ENCODE measurements at places on chromosomes 5 and 9. TPM values are rescaled to one million over a fixed set of nuclear protein-coding genes. Genes with fewer than 3 reads are reported as not detected.

Gene MEGF9
- 7.6 TPM for polyA plus RNA-seq

GRCh38 chr9:20749496-20750198, 65.6 kb downstream of the FOCAD start:
- no peak for DNase-seq

GRCh38 chr5:73030531-73030930, 74.7 kb downstream of the FCHO2 start:
- no peak for DNase-seq

Gene TXNDC8
- not detected for polyA plus RNA-seq

- no peak for DNase-seq
Measured at GRCh38 chr9:13292782-13293181, 13.3 kb upstream of the MPDZ start.

Gene CARTPT
- polyA plus RNA-seq: not detected

Gene TMEM252
- 1.3 TPM for polyA plus RNA-seq

DNA sequence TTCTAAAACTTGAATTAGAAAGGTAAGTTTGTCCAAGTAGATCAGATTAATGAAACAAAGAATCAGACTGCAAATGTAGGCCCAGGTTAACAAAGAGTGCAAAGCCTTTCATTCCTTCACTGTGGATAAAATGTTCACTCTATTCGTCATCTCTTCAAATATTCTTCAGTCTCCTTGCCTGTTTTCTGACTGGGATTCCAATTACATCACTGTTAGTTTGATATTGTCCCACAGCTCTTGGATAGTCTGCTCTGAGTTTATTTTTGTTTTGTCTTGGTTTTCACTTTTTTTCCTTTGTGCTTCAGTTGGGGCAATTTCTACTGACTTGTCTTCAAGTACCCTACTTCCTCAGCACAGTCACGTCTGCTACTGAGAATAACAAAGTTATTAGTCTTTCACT, 38.5 kb upstream of the GZMA start:
- DNase-seq: no peak

Gene FOXD4L3
- not detected for polyA plus RNA-seq

GRCh38 chr5:179974946-179975712, 67.4 kb upstream of the TBC1D9B start:
- DNase-seq: peak; percentile 28

Gene RNF130
- polyA plus RNA-seq: 51.9 TPM

DNA sequence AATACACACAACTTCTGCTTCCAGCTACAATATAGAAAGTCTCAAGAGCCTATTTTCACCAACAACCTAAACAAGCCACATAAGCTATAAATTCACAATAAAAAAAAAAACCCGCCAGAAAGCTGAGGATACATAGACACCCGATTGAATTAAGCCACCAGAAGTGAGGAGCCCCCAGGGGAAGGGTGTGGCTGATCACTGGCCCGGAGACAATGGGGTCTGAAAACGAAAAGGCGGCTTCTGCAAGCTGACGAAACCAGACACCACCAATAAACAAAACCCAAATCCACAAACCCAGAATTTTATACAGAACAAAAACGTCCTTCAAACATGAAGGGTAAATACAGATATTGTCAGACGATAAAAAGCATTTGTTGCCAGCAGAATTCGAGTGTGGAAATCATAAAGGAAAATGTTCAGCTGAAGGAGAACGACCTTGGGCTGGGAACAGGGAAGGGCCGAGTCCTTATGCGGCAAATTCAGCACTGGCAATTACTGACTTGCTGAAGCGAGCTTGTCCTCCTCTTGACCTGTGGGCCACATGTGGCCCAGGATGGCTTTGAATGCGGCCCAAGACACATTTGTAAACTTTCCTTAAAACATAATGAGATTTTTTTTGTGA, 39.6 kb upstream of the CEP72 start:
- no peak for DNase-seq

DNA sequence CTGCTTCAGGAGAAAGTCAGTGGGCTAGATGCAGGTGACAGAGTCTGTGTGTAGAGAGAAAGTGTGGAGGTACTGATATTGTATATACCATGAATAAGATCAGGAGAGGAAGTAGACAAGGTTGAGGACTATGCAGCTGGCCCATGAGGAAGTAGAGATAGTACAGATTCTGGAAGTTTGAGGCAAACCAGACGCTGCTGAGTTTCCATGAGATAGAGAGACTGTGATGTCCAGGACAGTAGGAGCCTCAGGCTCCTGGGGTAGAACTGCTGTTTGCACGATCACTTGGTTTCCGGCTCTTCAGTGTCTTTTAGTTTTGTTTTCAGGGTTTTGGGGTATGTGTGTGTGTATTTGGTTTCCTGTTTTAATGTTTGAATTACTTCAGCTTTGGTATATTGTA, 13.6 kb downstream of the OTULINL start:
- DNase-seq: no peak

Gene DDX4
- 0.21 TPM for polyA plus RNA-seq

DNA sequence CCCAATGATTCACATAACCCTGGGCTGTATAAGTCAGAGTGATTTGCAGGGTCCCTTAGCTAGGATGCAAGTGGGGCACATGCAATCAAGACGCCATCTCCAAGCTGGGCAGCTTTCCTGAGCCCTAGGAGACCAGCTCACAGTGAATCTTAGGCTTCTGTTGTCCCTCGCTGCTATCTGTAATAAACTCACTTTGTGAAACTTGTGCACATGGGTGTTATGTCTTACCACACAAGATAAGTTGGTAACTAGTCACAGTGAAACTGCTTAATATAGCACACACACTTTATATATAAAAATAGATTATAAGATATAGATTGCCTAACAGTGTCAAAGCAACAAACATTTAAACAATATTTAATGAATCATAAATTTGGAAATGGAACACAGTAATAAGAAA, 658.5 kb downstream of the SLCO4C1 start:
- DNase-seq: no peak

GRCh38 chr5:134101686-134102439, 12.6 kb upstream of the TCF7 start:
- DNase-seq: no peak

DNA sequence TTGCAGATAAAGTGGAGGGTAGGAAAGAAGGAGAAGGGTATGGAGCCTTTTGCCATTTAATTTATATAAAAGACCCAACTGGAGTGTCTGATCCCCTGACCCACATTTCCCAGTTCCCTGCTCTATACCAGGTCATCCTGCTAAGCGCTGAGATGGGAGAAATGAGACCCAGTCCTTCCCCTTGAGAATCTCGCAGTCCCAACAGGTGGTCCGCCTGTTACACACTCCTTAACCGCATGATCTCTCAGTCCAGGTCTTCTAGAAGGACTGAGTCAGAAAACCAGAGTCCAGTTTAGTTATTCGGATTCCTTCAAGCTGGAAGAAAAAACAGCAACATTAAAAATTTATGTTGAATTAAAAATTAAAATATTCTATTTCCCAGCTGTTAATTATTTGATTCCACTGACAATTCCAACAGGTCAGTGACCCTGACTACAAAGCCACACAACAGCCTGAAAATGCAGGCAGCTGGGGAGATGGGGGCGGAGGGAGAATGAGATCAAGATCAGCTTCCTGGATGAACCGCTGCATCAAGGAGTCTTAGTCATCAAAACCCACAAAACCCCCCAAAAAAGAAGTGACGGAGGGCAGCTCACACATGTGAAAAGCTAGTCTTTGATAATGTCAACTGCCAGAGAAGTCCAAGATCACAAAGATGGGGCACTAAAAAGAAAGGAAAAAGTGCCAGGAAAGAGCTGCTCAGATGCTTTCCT, 44.0 kb downstream of the GGTA1 start:
- no peak for DNase-seq

Gene PLAC8L1
- 1.9 TPM for polyA plus RNA-seq

GRCh38 chr9:68416936-68417564, 60.6 kb downstream of the PGM5 start:
- DNase-seq: no peak

DNA sequence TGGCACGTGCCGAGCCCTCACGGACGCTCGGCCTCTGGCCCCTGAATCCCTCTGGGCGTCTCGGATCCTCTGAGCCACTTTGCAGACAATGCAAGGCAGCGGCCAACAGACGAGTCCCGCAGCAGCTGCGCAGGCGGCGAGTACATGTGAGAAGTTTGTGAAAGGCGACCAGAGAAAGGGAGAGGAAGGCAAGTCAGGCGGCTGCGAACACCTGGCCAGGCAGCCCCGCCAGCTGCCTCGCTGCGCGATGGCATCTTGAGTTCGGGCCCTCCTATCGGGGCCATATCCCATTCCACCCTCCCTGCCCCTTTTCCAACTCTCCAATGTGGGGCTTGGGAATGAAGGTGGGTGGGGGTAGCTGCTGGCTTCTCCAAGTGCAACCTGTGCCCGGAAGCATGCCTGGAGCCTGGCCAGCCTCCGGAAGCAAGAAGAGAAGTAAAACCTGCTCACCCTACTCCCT, 4.5 kb upstream of the POU4F3 start:
- DNase-seq: no peak
